GM12878 (cell line): ENCODE measurements at places on chromosomes 6 and 20.

- no peak for DNase-seq
Observed at GRCh38 chr20:14963262-14963663, 625.9 kb upstream of the FLRT3 start.

GRCh38 chr6:162999575-163000285 is 272.0 kb downstream of the PACRG start:
- no peak for DNase-seq

GRCh38 chr6:125904871-125905270 is 51.7 kb upstream of the HINT3 start:
- DNase-seq: peak; percentile 50

DNA sequence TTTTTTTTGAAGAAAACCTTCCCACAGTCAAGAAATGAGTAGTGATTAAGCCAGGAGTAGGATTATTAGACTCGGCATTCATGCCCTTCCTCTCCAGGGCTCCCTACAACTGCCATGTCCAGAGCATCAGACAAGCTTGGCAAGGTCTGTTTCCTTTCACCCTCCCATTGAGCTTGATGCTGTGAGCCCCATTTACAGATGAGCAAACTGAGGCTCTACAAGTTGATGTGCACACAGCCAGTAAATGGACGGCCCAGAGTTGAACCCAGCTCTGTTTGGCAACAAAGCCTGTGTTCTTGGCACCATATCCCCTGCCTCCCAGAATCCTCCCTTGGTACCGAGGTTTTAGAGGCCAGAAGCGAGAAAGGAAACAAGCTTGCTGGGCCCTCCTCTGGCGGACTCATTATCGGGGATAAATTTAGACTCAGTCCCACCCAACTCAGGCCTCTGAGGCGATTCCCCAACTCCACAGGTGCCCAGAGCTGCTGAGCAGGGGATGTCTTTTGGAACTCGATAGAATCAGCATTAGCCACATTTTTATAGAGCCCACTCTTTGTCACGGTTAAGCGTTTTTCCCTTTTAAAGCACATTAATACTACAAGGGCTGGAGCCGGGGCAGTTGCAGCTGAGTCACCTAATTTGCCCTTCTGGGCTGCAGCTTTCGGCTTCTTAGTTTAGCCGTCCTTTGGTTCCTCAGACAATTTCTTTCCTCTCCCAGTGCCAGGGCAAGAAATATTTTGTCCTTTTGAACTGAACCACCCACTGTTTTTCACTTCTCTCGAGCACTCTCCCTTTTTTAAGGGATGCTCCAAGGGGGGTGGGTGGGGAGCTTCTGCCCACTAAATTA is 23.0 kb upstream of the NFATC2 start:
- no peak for DNase-seq

DNA sequence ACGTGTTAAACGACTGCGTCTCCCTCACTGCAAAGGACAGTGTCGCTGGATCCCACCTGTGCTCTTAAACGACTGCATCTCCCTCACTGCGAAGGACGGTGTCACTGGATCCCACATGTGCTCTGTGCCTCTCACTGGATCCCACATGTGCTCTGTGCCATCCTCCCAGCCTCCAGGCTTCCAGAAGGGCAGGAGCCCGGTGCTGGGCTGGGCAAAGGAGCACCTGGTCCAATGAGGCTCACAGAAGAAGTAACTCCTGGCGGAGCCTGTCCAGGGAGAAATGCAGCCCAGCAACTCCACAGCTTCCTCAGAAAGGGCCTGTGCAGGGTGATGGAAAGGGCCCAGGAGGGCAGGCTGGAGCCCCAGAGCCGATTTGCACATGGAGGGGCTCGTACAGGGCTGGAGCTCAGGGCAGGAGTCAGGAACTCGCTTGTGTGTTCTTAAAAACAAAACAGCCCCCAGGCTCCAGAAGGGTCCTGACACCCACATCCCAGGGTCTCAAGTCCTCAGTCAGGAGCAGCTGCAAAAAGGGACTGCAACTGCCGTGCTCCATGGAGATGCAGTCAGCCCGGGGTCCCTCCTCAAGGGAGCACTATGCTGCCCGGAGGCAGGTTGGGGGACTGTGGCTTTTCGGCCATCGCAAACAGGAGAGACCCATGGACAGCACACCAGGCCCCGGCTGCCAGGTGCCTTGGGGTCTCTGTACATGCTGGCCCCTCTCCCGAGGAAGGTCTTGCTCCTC is 52.7 kb downstream of the DLL1 start:
- DNase-seq: no peak

DNA sequence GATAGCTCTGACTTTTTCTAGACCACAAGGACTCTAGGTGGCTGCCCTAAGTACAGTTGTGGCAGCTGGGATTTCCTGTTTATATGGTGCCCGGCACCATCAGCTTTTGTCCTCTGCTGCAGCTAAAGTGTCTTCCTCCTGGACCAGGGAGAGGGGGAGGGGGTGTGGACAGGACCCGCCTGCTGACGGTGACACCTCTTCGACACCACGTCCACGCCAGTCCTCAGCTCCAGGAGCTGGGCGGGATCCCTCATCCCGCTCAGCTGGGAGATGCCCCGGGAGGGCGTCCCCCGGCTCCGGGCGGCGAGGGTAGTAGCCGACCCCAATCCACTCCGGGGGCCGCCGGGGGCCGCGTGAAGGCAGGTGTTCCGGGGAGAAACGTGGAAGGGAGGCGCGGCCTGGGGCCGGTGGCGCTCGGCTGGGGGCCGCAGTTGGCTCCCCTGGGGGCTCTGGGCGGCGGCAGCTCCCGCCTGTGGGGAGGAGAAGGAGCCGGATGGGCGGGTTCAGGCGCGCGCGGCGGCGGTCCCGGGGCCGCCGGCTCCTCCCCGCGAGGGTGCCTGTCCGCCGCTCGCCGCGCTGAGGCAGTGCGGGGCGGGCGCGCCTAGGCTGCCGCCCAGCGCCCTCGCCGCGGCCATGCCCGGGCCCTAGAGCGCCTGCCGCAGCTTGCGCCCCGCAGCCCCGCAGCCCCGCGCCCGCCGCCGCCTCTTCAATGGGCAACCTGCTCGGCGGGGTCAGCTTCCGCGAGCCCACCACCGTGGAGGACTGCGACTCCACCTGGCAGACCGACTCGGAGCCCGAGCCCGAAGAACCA is at the start of gene OGFRL1:
OGFRL1 (plus strand) TSS at position 584 of the 811 bp plus-strand sequence; CDS start at position 710, 126 bp downstream.
- DNase-seq: no peak

DNA sequence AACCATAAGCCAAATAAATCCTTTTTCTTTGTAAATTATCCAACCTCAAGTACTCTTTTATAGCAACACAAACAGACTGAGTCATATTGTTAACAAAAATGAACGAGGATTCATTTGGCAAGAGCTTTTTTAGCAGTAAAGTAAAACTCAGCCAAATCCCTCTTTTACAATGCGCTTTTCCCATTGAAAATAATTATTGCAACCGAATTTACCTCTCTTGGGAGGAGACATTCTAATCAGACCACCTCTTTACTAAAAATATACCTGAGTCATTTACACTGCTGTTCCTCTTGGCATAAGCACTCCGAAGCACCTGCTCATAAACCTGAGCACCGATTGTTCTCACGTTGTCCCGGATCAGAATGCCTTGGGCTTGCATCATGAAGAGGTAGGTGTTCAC is 57.4 kb downstream of the B4GALT5 start:
- DNase-seq: no peak

GRCh38 chr6:52209770-52210169 is 23.6 kb downstream of the IL17A start:
- no peak for DNase-seq

- no peak for DNase-seq
Observed at GRCh38 chr6:170532867-170533488, 20.1 kb downstream of the PSMB1 start.

DNA sequence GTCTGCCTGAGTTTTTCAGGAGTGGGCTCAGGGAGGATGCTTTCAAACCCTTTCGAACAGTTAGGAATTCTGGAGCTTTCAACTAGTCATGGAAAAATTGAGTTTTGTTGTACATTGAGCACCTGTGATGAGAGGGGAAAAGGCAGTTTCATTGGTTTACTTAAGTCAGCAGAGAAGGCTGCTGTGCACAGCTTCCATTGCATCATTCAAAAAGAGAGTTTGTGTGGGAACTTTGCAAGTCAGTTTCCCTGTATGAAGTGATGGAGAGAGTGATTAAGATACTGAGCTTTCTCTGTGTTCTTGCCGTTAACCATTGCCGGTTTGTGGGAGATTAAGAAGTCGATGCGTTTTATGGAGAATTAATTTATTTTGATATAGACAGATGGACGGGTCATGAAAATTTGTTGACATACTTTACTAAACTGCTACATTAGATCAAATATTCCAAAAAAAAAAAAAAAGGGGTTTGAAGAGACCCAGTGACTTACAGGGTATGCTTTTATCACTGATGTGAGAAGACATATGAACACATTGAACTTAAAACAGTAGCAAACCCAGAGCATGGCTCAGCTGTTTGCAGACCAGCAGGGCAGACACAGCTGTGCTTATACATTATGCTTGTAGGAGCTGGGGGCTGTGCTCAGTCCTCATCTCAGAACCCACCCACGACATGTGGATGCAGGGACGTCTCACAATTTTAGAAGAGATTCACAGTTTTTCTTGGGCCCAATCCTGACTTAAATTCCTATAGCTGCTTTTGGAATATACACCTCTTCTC is 234.1 kb downstream of the SOX4 start:
- DNase-seq: no peak

GRCh38 chr6:3509336-3509735 is 52.5 kb upstream of the SLC22A23 start:
- no peak for DNase-seq

DNA sequence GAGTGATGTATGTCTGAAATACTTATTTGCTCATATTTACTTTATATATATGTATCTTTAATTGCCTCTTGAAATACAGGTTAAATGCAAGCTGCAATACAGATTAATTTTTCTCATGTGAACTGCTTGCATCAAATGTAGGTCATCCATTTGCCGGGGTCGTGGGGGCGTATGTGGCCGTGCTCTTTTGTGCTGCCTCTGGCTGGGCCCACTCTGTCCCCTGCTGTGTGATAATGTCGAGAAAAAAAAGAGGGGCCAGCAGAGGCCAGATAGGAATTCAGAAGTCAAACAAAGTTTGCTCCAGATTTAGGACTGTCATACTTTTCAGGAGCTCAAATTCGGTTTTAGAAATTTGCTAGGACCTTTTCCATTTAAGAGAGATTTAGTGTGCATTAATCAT is 459.6 kb upstream of the SOX4 start:
- DNase-seq: no peak

DNA sequence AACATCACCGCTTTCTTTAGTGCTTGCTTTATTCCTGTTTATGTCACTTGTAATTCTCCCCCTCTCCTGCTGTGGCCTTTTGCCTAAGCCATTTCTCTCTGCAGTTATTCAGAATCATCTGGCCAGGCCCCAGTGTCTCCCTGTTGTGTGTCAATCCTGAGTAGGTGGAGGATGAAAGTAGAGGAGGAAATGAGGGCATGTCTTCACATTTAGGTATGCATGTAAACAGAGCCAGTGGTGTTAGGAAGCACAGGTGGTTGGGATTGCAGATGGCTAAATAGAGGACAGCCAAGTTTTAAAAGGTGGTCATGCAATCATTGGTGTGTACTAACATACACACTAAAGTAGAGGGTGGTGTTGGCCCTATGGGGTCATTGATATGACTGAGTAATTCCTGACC is 5.2 kb downstream of the PRSS35 start:
- no peak for DNase-seq

GRCh38 chr20:61743606-61744005 is 322.1 kb downstream of the TAF4 start:
- DNase-seq: no peak

GRCh38 chr20:7622399-7622961 is 317.8 kb downstream of the HAO1 start:
- DNase-seq: no peak

DNA sequence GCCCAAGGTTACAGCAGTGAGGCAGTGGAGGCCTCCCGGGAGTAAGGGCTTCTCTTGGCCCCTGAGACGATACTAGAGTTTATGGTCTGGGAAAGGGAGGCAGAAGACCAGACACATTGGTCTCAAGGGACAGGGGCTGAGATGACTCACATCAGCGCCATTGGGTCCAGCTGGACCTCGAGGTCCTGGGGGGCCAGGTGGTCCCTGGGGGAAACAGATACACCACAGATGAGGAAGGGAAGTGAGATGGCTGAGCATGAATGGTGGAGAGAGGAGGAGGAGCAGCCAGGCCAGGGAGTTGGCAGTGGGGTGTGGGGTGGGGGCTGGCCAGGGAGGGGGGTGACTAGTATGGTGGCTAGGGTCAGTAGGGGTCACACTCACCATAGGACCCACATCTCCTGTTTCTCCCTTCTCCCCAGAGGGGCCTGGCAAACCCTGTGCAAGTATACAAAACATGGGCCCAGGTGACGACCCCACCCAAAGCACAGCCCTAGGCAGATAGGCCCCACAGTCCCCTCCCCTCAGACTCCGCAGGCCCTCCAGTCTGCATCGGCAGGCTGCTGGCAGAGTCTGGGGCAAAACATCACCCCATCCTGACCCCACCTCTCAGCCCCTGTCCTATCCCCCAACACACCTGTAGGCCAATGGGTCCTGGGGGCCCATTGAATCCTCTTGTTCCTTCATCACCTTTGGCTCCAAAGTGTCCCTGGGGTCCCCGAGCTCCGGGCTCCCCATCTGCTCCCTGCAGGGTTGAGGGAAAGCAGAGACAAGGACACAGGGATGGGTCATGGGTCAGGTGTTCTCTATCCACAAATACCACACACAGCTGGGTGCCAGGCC is 21.9 kb downstream of the COL11A2 start:
- peak; percentile 42 for DNase-seq

- DNase-seq: no peak
Observed at GRCh38 chr20:14717134-14717999, 380.0 kb upstream of the FLRT3 start.

DNA sequence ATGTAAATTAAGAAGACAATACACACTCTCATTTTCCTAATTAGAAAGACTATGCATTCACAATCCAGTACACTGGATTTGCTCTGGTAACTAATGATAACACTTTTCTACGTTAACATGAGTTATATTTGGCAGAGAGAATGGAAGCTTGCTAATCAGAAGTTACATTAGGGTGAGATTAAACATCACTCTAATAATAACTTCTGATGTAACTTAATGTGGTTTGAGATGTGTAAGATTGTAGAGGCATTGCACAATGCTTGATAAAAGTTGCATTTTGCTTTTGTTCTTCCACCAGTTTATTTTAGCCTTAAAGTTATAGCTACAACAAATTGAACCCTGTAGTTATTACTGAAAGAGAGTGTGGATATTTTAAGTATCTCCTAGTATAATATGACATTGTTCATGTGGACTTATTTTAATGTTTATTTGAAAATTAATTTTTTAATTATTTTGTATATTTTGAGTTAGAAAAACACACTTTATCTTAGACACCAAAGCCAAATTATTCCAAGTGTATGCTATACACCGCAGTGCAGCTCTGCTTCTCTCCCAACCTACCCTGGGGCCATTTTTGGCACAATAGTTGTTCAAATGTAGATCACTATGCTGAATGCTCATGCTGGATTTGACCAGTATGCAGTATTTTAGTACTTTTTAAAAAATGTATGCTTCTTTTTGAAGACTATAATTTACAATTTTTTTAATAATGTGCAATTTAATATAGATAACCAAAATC is 143.2 kb downstream of the SLC16A10 start:
- DNase-seq: no peak

- no peak for DNase-seq
Observed at GRCh38 chr6:153101461-153101860, 29.6 kb downstream of the RGS17 start.

- DNase-seq: no peak
Observed at GRCh38 chr6:149820506-149820905, 43.7 kb downstream of the LRP11 start.
